Caki2 (cell line): ENCODE measurements at places on chromosomes 3 and 15.

DNA sequence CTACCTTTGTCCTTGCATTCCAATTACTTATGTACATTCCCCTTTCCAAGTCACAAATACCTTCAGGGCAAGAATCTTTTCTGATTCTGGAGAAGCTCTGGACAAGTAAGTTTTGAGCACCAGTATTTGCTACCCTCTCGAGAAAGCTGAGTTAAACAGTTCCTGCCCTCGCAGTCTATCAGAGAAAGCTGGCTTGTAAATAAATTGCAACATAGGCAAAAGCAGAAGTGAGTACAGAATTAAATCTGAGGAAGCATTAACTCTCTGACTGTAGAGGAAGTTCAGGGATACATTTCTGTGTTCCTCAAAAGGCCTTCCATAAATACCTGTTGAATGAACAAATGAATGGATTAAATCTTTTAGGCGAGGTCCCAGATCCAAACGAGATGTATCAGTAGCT is 1.2 kb downstream of the OSBPL11 start:
- DNase-seq, result no peak

DNA sequence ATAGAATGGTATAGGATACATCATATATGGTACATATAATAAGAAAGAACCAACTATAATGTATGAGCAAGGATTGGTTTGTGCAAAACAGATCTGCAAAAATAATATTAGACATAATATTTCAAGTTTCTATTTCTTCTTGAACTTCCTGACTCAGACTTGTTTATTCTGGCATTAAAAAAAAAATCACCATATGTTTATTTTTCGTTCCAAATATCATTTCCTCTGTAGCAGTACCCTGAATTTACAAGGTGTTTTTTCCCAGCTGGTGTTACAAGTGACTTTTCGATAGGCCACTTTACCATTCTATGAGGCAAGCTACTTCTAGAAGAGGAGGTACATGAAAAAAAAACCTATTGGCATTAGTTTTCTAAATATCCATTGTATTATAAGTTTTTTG is 785.0 kb downstream of the PDCD6IP start:
- DNase-seq, result no peak

GRCh38 chr3:196688349-196688748 is 23.7 kb downstream of the CEP19 start:
- DNase-seq, result no peak

DNA sequence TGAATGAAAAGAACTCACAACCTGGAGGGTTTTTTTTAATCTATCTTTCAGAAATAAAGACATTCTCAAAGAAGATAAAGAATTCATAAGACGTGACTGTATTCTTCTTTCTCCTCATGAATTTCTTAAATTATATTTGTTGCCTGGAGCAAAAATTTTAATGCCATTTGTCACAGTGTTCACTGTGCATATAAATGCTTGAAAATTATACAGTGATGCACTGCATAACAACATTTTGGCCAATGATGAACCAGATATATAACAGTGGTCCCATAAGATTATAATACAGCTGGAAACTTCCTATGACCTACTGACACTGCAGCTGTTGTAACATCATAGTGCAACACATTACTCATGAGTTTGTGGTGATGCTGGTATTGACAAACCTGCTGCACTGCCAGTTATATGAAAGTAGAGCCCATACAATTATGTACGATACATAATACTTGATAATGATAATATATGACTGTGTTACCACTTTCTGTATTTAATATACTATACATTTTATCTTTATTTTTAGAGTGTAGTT is 67.3 kb downstream of the P2RY1 start:
- no peak for DNase-seq

DNA sequence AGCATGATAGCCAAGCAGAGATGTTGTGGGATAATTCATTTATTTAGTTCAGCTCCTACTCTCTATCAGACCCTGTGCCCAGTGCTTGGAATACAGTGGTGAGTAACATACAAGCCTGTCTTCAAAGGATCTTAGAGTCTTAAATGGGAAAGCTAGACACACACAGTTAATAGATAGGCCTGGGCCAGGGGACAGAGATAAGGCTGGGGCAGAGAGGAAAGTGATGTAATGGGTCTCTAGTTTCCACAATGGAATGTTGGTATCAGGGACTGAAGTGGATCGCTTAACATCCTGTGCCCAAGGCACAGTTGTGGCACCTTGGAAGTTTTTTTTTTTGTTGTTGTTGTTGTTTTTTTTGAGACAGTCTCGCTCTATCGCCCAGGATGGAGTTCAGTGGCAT is 79.9 kb upstream of the POLG start:
- DNase-seq, result no peak

- DNase-seq, result peak; percentile 62
These were observed 5.6 kb upstream of the P2RY14 start for GRCh38 chr3:151283907-151284461.

GRCh38 chr3:171329746-171330145 is 130.5 kb downstream of the TNIK start:
- no peak for DNase-seq

DNA sequence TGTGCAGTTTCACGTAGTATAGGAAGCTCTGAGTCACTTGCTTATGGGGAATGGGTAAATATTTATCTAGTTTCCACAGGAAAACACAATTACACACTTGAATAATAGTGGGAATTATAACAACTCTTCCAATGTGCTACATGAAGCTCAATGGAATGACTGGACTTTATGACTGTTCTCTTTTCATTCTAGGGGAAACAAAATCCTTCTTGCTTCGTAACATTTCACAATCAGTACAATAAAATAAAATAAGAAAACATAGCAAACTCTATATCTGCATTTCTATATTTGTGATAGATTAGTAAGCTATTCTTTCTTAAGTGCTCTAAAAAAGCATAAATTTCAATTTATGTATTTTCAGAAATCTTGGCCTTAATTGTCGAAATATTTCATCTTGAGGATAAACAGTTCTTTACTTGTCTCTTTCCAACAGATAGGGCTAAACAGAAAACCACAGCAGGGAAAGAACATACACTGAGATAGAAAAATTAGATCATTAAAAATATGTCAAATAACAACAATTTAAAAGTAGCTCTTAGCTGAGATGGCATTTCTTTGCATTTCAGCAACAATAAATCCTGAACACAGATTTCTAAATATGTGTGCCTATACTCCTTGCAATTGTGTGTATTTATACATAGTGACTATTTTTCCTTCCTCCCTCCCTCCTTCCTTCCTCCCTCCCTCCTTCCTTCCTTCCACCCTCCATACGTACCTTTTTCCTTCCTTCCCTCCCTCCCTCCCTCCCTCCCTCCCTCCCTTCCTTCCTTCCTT is 395.5 kb upstream of the KCNMB2 start:
- DNase-seq, result no peak

DNA sequence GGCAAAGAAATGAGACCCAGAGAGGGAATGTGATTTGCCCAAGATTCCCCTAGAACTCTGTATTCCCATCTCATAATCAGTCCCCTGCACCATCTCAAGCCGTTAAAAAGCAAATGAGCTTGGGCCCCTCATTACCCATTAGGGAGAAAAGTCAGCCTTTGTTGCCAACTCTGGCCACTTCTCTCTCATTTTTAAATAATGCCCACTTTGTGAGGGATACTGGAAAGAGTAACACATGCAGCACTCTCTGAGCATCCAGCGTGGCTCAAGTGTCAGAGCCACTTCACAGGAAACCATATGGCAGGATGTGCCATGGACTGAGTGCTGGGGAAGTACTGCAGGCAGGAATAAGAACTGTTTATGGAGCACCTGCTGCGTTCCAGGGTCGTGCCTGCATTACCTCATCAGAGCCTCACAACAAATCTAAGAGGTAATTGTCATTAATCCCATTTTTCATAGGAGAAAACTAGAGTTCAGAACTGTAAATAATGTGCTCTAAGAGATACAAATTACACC is 49.8 kb upstream of the SLC6A1 start:
- DNase-seq, result no peak

DNA sequence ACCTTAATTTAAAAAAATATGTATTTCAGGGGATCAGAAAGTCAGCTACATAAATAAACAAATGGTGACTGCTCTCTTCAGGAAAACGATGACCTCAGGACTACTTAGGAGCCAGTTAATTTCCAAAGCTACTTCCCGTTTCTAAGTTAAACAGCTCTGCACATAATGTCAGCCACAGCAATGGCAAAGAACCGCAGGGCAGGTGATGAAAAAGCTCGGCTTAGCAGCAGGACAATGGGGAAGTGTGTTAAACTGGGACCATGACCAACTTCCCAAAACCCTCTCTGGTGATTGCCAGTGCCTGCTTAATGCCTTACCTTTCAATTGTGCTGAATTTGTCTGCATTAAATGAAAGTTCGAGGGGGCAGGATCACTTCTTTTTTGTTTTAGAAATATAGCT is 258.9 kb downstream of the FHIT start:
- DNase-seq, result no peak

GRCh38 chr3:61574854-61575253 is 13.5 kb downstream of the PTPRG start:
- no peak for DNase-seq

DNA sequence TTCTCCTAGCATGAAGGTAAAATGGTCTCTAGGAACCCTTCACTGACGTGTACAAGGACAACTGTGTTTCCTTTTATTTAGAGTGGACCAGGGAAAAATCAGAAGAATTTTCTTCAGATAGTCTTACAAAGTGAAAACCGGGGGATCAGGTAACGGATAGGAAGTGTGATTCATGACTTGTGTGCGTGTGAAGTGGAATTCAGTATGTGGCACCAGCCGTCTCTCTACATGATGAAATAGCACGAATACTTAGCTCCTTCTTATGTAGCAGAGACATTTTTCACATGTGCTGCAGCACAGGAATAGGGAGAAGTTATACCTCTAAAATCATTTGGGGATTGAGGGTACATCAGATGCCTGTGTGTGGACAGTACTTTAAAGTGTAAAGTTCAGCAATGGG is 159.2 kb downstream of the MEX3B start:
- no peak for DNase-seq

GRCh38 chr3:168162172-168162571 is 66.4 kb upstream of the GOLIM4 start:
- DNase-seq, result no peak

DNA sequence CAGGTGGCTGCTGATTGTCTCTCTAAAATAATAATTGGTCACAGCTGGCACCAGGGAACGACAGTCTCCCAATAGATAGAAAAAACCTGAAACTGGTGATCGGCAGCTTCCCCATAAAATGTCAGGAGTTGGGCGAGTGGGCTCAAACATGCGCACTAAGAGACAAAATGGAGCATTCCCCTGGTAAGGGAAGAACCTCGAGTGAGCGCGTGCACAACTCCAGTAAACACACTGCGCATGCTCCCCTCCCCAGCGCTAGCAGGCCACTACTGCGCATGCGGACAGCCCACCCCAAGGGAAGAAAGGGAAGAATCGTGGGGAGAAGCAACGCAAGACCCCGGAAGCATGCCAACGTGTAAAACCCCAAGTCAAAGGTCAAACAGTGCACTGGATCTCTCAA is 7.7 kb upstream of the STARD5 start:
- DNase-seq, result no peak

DNA sequence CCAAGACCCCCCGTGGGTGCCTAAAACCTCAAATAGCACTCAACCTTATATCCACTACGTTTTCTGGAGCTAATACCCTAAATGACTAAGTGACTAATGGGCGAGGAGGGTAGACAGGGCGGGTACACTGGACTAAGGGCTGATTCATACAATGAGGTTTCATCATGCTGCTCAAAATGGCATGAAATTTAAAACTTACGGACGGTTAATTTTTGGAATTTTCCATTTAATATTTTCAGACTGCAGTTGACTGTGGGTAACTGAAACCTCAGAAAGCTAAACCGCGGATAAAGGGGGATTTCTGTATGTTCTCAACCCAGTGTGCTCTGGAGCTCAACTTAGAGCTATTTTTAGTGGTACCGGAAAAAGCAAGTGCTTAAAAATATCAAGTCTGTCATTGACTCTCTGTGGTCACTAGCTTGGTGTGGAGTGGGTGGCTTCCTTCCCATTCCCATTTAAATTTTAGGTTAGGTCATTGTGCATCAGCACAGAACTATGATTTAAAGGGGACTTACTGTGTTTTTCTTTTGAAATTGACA is 72.9 kb downstream of the LRRC28 start:
- peak; percentile 82 for DNase-seq

DNA sequence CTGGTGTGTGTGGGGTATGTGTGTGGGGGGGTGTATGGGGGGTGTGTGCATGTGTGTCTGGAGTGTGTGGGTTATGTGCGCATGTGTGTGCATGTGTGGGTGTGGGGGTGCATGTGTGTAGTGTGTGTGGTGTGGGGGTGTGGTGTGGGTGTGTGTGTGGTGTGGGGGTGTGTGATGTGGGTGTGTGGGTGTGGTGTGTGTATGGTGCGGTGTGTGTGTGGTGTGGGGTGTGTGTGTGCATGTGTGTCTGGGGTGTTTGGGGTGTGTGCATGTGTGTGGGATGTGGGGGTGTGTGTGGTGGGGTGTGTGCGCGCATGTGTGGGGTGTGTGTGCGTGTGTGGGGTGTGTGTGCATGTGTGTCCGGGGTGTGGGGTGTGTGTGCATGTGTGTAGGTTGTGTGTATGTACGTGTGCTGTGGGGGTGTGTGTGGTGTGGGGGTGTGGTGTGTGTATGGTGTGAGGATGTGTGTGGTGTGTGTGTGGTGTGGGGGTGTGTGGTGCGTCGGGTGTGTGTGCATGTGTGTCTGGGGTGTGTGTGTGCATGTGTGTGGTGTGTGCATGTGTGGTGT is 6.2 kb upstream of the OCA2 start:
- no peak for DNase-seq

DNA sequence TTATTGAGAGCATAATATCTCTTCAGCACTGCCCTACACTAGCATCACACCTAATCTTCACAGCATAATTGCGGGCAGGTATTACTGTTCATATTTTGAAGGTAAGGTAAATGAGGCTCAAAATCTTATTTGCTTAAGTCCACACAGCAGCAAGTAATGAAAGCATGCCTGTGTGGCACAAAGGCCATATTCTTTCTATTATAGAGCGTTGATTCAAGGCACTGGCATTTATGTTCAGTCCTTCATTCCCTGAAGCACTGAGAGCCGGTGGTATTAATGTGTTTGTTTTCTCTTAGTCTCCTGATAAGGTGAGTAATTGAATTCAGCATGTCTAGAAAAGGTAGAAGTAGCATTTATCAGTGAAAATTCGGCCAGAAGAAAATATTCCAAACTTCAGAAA is 231.2 kb downstream of the BBX start:
- no peak for DNase-seq

- DNase-seq, result no peak
These were observed 70.5 kb upstream of the HEG1 start for GRCh38 chr3:125126323-125126722.

- DNase-seq, result no peak
These were observed 6.2 kb upstream of the NEO1 start for GRCh38 chr15:73046073-73046472.
